CD4-positive, alpha-beta T cell (primary cell): ENCODE measurements at places on chromosomes 3 and 15.

DNA sequence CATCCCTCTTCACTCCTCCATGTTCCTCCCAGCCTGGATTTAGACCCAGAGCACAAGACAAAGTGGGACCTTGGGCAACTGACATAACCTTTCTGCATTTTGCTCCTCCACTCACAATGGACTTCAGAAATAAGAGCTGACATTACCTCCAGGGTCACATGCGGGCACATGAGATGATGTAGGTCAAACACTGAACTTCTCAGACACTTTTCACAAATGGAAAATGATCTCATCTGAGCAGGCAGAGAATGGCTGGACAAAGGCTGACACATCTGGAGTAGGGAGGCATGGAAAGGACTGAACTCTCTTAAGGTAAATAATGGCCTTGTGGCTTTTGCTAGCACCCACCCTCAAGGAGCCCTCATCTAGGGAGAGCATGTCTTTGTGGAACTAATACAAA lies 849.2 kb upstream of the CFAP20DC start:
- no peak for DNase-seq

DNA sequence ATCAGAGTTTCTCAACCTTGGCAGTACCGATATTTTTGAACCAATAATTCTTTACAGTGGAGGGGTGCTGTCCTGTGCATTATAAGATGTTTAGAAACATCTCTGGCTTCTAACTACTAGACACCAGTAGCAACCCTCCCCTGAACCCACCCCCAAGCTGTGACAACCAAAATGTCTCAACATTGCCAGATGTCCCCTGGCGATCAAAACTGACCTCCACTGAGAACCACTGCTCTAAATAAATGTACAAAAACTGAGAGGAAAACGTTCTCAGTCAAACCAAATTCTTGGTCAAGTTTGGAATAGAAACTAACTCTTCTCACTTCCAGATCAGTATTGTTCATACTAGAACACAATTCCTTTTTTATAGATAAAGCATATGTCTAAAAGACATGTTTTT lies 58.5 kb downstream of the GPR160 start:
- no peak for DNase-seq

GRCh38 chr3:197790033-197790432 lies 1.0 kb upstream of the LRCH3 start:
- no peak for DNase-seq

DNA sequence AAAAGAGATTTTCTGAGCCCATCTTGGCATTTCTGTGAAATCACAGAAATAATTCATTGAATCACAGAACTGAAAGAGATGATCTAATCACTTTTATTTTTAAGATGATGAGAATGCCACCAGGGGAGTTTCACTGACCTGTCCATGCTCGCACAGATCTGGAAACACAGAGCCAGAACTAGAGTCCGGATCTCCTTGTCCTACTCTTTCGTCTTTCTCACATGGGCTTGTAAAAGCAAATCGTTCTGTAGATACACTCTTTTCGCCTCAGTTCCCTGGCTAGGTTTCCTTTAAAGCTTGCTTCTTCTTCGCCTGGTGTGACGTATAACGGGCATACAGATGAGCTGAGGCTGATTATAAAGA lies 122.5 kb upstream of the SPRED1 start:
- no peak for DNase-seq
